ENCODE measurements at places on chromosomes 5 and 9.

DNA sequence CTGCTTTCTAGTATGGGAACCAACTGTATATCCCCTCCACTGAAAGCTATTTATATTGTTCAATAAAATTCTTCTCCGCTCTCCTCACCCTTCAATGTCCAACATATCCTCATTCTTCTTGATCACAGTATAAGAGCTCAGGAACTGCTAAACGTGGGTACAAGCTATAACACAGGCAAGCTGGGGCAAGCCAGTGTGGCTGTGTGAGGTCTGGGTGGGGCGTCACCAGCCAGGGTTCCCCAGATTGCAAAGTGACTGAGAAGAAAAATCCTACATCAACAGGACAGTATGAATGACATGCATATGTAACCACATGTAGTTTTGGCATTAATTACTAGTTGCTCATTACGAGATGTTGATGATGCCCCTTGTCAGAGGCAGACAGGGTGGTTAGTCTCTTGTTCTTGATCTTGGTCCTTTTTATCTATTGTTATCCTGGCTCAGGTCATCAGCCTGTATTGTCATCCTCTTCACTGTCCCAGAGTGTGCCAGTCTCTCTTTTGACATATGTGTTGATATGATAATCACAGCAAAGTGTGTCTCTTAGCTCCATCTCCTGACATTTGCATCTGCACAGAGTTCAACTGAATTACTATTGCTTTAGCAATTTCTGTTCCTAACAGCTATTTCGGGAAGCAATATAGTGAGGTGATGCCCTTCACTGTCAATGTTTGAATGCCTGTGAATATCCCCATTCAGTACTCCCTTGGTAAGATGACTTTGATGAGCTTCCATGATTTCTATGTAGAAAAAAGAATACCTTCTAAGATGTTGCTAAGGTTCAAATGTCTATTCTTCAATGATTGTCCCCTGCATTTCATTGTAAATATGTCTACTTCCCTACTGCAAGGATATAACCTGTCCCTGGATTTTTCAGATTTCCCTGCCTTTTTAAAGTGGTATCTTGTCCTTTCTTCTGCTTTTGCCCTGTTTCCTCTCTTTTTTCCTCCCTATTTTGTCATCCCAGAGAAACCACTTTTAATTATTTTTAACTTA is 140.3 kb downstream of the MAT2B start:
- no peak for DNase-seq

DNA sequence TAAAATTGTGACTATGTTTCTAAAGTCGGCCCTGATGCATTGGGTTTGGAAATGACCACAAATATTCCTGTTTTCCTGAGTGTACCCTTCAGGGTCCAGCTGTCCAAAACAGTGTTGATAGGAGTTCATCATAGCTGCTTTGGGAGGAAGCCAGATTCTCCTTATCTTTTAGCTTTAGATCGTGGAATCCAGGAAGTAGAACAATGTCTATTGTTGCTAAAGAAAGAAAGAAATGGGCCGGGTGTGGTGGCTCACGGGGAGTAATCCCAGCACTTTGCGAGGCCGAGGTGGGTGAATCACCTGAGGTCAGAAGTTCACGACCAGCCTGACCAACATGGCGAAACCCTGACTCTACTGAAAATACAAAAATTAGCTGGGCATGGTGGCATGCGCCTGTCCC is 9.5 kb downstream of the CAVIN4 start:
- DNase-seq, result no peak

DNA sequence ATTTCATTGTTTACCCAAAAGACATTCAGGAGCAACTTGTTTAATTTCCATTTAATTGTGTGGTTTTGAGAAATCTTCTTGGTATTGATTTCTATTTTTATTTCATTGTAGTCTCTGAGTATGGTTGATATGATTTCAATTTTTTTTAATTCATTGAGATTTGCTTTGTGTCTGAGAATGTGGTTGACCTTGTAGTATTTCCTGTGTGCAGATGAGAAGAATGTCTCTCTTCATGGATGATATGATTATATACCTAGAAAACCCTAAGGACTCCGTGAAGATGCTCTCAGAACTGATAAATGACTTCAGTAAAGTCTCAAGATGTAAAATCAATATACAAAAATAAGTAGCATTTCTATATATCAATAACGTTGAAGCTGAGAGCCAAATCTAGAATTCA is 202.4 kb upstream of the CDH9 start:
- no peak for DNase-seq

- peak; percentile 74 for DNase-seq
Observed at GRCh38 chr5:133944263-133945185, 23.9 kb downstream of the C5orf15 start.

DNA sequence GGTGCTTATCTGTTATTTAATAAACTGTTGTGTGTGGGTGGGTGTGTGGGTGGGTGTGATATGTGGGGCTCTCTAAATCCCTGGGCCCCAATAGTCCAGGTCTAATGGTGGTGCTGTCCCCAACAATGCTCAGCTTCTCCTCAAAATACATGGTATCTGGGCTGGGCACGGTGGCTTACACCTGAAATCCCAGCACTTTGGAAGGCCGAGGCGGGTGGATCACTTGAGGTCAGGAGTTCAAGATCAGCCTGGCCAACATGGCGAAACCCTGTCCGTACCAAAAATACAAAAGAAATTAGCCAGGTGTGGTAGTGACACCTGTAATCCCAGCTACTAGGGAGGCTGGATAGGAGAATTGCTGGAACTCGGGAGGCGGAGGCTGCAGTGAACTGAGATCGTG is 4.5 kb upstream of the ORM1 start:
- no peak for DNase-seq

GRCh38 chr5:83987513-83988292 is 267.0 kb upstream of the HAPLN1 start:
- DNase-seq, result no peak

- no peak for DNase-seq
Observed at GRCh38 chr9:125902214-125902613, 155.0 kb downstream of the PBX3 start.

- no peak for DNase-seq
Observed at GRCh38 chr5:113806904-113807303, 293.4 kb downstream of the YTHDC2 start.

GRCh38 chr9:116275418-116276195 is 122.0 kb downstream of the PAPPA start:
- no peak for DNase-seq

DNA sequence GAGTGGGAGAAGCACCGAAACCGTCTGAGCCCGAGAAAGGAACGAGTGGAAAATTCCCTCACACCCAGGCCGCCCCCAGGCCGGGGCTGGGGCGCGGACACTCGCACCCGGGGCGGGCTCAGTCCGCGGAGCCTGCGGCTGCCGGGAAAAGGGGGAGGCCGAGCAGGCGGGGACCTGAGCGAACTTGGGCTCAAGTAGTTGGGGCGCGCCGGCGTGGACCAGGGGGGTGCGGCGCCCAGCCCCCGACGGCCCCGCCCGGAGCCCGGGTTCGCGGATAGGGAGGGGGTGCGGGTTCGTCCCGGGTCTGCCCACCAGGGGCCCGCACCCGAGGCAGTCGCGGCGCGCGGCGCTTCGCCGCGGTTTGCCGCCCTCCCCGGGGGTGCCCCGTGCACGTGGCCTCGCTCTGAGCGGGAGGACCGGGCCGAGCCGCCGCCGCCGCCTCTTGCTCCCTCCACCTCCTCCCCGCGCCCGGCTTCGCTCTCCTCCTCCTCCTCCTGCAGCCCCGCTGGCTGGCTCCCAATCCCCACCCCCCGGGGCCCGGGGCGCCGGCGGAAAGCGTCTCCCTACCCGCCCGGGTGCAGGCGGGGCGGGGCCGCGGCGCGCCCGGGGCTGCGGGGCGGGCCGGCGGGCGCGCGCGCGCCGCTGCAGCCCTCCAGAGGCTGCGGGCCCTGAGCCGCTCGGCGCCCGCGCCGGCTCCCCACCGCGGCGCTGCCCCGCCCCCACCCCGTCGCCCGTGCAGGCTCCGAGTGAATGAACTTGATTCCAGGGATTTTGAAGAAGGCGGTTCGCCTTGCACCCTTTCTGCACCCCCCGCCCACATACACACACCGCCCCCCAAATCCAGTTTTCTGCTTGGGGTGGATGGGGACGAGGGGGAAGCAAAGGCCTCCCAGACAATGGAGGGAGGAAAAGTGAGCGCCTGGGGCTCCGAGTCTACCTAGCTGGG is 1.3 kb upstream of the NFIB start:
- peak; percentile 40 for DNase-seq

GRCh38 chr9:137784046-137784445 is 93.5 kb upstream of the CACNA1B start:
- no peak for DNase-seq

DNA sequence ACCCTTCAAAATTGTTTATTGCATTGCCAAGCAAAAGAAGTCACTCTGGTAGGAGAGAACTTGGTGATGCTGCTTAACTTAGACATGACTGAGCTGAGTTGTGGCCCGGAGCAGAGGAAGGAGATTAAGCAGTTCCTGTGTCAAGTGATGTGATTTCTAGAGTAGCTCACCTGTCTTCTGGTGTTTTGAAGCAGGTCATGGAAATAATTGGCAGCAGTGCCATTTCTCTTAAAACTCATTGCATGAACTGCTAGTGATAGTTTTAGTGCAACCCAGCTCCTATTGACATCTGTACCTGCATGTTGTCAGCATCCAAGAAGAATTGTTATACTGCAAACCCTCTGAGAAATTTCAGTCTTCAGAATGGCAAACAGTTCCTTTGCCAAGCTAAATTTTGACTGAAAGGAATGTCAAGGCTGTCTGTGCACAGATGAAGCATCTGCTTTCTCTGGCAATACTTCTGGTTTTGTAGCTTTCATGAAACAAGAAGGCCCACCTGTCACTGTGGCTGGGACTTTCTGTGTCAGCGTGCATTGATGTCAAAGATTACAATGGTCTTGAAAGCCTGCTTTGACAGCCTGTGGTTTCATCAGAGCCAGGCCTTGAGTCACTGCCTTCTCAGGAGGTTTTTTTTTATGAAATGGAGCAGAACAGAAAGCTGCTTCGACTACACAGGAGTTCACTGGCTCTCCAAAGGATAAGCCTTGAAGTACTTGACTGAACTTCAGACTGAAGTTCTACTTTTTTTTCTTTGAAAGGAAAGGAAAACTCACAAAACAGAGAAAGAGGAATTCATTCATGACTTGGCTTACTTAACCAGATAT is 90.6 kb downstream of the RALGPS1 start:
- DNase-seq, result no peak

DNA sequence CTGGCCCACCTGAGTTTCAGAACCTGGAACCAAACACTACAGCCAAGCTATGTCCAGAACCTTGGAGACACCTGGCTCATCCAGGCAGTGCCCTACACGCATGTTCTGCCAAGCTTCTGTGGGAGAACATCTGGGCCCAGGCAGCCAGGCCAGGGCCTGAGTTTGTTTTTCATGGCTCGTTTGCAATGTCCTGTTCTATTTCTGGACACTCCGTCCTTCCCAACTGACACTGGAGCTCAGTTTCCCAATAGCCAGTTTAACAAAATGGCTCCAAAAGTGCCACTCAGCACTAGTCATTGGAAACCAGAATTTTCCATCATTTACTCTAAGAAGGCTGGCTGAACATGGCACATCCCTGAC is 38.6 kb downstream of the SH3RF2 start:
- no peak for DNase-seq
